ENCODE measurements at places on chromosomes 5 and 9. TPM values are rescaled to one million over a fixed set of nuclear protein-coding genes. Genes with fewer than 3 reads are reported as not detected.

GRCh38 chr5:72065751-72066255, 41.5 kb upstream of the MAP1B start:
- peak overlapping the region; percentile 56 for H3K4me3 ChIP-seq
- H3K36me3 ChIP-seq = no peaks in the 10 kb centered on the region
- H3K4me1 ChIP-seq = peaks cover 20% of the 10 kb centered on the region

DNA sequence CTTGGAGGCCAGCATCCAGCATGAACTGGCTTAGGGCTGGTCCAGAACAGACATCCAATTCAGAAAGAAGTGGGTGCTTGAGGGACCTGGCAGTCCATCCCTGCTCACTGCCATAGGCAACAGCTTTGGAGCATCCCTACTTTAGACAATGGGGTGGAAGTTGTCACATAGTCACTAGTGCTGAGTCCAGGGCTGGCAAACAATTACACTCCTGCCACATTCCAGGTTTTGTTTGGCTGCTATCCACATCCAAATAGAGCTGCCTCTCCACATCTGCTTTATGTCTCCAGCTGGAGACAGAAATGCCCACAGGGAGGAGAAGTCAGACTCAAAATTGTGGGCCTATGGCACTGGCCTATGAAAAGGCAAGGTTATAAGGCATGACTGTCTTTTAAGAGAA, 7.0 kb downstream of the FSTL4 start:
- H3K4me3 ChIP-seq = no peak overlapping the region
- peaks cover 4% of the 10 kb centered on the region for H3K36me3 ChIP-seq
- H3K4me1 ChIP-seq = no peaks in the 10 kb centered on the region
- H3K27ac ChIP-seq = no peak overlapping the region
- no peak for DNase-seq

DNA sequence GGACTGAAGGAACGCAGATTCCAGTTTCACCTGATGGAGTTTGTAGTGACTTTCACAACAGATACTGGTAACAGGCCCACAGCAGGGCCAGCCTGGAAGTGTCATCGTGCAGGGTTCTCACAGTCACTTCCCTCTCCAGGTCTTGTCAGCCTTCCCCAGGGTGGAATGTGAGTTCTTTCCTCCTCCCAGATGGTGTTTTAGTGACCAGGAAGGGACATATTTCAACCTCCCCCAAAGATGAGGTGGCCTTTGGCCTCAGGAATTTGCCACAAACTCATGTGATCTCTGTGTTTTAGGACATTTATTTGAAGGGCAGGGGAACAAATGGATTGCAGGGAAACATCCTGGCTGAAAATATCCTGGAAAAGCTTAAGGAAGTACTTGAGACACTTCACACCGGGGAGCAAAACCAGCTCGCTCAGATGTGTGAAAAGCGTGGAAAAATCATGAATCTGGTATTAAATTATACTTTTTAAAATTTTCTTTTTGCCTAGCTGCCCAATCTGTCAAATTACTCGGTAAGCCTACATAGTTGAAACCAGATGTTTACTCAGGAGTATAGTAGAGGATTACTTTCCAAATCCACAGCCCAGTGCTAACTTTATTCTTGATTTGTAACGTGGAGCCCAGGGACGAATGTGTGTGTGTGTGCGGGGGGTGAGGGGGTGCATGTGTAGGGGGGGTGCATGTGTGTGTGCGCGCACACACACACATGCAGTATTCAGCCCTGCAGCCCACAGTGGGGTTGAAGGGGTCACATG, 66.8 kb downstream of the PTPDC1 start:
- H3K27ac ChIP-seq = no peak overlapping the region
- no peaks in the 10 kb centered on the region for H3K36me3 ChIP-seq
- peak overlapping the region; percentile 56 for H3K4me3 ChIP-seq
- peaks cover 17% of the 10 kb centered on the region for H3K4me1 ChIP-seq
- no peak for DNase-seq

DNA sequence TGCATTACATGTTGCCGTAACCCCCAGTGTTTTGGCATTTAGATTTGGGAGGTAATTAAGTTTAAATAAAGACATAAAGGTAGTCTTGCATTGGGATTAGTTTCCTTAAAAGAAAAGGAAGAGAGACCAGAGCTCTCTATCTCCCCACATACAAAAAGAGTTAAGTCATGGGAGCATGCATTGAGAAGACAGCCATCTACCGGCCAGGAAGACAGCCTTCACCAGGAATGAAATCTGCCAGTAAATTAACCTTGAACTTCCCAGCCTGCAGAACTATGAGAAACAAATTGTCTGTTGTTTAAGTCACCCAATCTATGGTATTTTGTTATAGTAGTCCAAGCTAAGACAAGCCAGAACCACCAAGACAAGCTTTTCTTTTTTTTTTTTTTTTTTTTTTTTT, 567.0 kb upstream of the CDH18 start:
- H3K4me3 ChIP-seq = no peak overlapping the region
- DNase-seq = no peak
- H3K27ac ChIP-seq = no peak overlapping the region

DNA sequence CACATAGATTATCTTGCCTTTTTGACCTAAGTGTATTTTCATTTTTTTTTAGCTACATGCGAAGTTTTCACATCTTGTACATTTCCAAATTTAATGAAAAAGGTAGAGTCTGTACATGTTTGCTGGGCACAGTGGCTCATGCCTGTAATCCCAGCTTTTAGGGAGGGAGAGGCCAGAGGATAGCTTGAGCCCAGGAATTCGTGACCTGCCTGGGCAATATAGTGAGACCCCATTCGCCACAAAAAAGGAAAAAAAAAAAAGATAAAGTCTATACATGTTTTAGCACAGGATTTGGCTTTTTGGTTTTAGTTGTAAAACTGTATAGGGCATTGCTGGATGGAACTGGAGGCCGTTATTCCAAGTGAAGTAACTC, 28.8 kb downstream of the RAI14 start:
- peaks cover 21% of the 10 kb centered on the region for H3K36me3 ChIP-seq
- H3K4me3 ChIP-seq = peak overlapping the region; percentile 61
- no peak for DNase-seq
- H3K4me1 ChIP-seq = peaks cover 63% of the 10 kb centered on the region
- peak overlapping the region; percentile 94 for H3K27ac ChIP-seq

DNA sequence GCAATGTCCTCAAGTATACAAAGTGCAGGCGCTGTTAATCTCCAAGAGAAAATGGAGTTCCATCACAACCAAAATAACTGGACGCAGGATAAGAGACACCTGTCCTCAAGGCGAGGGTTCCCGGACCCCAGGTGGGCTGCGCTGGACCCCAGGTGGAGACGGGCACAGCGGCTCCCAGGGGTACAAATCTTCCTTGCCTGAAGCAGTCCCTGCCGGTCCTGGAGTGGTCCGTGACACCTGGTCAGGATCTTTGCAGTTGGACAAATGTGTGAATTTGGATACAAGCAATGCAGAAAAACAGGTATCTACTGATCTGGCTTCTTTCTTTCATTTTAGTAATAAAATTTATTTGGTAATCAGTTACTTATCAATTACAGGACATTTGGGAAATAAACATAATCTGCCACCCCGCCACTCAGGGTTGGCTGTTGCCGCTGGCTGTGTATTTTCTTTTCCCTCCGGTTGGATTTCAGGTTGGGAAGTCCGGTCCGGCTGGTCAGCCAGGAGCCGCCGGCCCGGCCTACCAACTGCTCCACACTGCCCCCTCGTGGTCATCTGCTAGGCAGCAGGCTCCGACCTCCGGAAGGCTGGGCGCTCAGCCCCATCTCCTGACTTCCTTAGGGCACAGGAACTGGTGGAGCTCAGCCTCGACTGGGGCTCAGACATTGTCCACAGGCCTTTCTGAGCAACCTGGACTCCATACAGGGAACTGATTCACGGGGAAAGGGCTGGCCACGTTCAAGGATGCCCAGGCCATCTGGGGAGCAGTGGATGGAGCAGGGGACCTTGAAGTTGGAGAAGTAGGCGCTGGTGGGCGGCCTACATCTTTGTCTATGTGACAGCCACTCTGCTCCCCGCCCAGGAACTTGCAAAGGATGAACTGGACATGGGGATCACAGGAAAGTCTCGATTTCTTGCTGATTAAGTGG, 43.4 kb downstream of the NXNL2 start:
- peaks cover 6% of the 10 kb centered on the region for H3K27me3 ChIP-seq
- peak overlapping the region; percentile 29 for H3K27ac ChIP-seq
- H3K36me3 ChIP-seq = no peaks in the 10 kb centered on the region
- no peak overlapping the region for H3K4me3 ChIP-seq
- peaks cover 12% of the 10 kb centered on the region for H3K4me1 ChIP-seq

GRCh38 chr5:50535393-50535792, 94.3 kb upstream of the EMB start:
- H3K36me3 ChIP-seq = no peaks in the 10 kb centered on the region
- H3K27ac ChIP-seq = no peak overlapping the region

GADD45G gene
- total RNA-seq = 10.9 TPM

SLC36A2 gene
- total RNA-seq = not detected

PCDHGA11 gene
- 2.6 TPM for total RNA-seq

LECT2 gene
- not detected for total RNA-seq

NIPAL4 gene
- 0.46 TPM for total RNA-seq

WWC1 gene
- total RNA-seq = 183 TPM
